ENCODE measurements at places on chromosomes 6 and 20.

- DNase-seq = no peak
These were observed 27.7 kb downstream of the GNAS-AS1 start for GRCh38 chr20:58822748-58823730.

- DNase-seq = no peak
These were observed 121.2 kb downstream of the PTPRT start for GRCh38 chr20:43068482-43068881.

DNA sequence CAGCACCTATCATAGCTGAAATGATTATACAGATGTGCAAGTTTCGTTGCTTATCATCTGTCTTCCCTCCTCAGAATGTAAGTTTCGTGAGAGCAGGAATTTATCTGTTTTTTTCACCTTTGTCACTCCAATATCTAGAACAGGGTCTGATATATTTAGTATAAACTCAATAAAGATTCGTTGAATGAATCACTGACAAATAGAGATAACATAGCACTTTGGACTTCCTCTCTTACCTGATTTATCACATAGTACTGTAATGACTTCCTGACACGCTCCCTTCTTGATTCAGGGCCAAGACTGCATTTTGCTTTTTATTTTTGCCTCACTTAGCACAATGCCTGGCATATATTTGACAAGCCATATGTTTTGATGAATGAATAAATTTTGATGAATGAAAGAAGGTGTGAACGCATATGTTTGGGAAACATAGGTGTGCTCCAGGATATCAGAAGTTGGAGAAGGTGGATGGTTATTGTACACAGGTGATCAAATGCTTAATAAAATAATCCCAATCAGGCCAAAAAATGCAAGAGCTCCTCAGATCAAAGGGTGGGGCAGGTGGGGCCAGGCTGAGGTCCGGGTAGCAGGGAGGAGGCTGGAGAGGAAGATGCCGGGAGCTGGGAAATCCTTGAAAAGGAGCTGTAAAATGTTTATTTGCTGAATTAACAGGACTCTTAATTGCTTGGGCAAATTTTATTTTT lies 33.0 kb downstream of the PIM1 start:
- no peak for DNase-seq

GRCh38 chr6:32397252-32397920 lies 9.6 kb downstream of the BTNL2 start:
- no peak for DNase-seq

GRCh38 chr6:15755526-15755925 lies 92.7 kb upstream of the DTNBP1 start:
- no peak for DNase-seq

DNA sequence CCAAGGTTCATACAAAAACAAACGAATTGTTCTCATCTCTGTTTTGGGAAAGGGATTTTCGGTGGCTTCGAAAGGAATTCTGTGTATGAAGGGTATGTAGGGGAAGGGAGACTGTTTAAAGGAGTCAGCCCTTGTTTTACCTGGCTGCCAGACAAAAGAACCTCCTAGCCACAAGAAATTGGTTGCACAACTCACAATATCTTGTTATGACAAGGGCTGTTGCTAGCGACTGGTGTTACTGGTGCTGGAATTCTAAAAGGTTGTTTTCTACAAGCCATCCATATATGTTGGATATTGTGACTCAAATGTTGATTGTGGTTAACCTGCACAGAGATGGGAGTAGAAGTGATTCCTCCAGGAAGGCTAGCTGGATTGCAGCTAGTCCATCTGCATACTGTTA lies 34.6 kb upstream of the CITED2 start:
- no peak for DNase-seq

GRCh38 chr6:28393912-28394662 lies 5.5 kb downstream of the ZSCAN12 start:
- no peak for DNase-seq

DNA sequence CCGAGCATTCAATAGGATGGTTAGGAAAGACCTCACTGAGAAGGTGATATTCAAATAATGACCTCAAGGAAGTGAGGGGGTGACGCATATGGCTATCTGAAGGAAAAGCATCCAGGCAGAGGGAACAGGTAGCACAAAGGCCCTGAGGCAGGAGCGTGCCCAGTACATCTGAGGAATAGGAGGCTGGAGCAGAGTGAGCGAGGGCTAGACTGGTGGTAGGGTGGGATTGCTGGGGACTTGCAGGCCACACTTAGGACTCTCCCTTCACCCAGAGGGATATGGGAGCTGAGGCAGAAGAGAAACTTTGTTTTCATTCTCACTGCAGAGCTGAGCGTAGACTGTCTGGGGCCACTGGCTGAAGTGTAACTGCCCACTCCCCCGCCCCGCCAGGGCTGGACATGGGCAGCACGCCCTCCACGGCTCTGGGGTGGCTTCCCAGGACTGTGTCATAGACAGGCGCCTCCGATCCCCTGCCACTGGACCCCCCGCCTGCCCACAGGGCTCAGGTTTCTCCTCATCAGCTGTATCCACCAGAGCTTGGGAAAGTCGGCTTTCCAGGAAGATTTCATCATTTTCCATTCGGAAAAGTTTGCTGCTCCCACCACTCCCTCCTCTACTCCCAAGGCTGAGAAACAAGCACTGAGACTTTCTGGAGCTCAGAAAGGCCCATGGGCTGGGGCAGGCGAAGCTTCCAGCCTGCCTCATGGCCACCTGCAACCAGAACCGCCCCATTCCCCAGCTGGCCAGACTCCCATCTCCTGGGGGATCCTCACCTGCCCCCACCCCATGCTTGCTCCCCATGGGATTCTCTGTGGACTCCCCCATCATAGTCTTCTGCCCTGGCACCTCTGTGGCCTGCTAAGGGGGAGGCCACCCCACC lies 142.6 kb downstream of the MRPL14 start:
- DNase-seq = no peak

GRCh38 chr6:22363714-22364239 lies 66.9 kb upstream of the PRL start:
- no peak for DNase-seq

GRCh38 chr6:155115893-155116570 lies 120.9 kb downstream of the TIAM2 start:
- no peak for DNase-seq

- no peak for DNase-seq
These were observed 115.4 kb downstream of the TENT5A start for GRCh38 chr6:81636930-81637568.

GRCh38 chr6:23980965-23981364 lies 145.1 kb upstream of the NRSN1 start:
- DNase-seq = no peak

GRCh38 chr20:12394786-12395185 lies 477.1 kb downstream of the BTBD3 start:
- DNase-seq = no peak

- no peak for DNase-seq
These were observed 133.5 kb downstream of the GPX5 start for GRCh38 chr6:28659250-28659566.

DNA sequence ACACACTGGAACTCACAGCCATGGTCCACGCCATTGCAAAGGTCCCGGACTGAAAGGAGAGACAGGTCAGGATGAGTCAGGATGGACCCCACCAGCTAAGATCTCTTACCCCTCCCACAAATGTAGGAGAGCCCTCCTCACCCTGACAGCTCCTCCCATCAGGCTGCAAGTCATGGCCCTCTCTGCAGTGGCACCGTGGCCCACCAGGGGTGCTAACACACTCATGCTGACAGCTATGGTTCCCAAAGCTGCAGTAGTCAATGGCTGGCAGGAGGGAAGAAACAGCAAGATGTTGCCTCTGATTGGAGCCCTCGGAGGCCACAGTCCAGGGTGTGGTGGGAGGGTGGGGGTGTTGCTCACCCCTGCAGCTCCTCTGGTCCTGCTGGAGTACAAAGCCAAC lies 5.7 kb upstream of the RBPJL start:
- DNase-seq = peak; percentile 59

DNA sequence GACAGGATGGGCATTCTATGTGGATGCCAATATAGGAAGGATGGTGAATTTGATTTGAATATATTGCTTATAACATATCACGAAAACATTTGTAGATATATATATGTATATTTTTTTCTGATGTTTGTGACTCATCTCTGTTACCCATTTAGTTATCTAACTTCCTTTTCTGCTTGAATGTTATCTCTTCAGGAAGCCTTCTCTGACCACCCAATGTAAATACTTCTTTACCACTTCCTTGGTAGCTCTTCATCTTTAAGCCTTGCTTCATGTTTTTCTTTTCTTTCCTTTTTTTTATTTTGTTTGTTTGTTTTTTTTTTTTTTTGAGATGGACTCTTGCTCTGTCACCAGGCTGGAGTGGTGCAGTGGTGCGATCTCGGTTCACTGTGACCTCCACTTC lies 260.5 kb upstream of the EPHA7 start:
- no peak for DNase-seq

GRCh38 chr20:18180815-18181214 lies 43.2 kb downstream of the KAT14 start:
- no peak for DNase-seq

DNA sequence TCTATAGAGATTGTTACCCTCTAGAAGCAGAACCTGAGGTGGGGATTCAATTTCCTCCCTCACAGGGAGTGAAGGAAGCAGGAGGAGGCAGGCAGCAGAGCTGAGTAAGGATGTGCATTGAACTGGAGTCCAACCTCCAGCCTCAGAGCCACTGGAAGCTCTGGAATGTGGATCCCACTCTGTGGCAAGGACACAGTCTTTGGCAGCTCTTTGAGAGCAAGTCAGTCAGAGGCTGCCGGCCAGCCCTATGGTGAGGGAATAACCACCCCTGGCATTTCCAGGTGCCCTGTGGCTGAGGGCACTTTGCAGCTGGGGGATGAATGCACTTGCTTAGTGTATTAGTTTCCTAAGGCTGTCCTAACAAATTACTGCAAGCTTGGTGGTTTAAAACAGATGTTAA lies 37.2 kb downstream of the EBF4 start:
- DNase-seq = no peak

GRCh38 chr6:1526398-1527072 lies 83.2 kb upstream of the FOXC1 start:
- DNase-seq = no peak
